Globus pallidus (tissue), 1 donor: ENCODE measurements at places on chromosomes 11 and 22.

- DNase-seq = no peak
Observed at GRCh38 chr22:22865311-22866072, 22.1 kb upstream of the IGLL5 start.

DNA sequence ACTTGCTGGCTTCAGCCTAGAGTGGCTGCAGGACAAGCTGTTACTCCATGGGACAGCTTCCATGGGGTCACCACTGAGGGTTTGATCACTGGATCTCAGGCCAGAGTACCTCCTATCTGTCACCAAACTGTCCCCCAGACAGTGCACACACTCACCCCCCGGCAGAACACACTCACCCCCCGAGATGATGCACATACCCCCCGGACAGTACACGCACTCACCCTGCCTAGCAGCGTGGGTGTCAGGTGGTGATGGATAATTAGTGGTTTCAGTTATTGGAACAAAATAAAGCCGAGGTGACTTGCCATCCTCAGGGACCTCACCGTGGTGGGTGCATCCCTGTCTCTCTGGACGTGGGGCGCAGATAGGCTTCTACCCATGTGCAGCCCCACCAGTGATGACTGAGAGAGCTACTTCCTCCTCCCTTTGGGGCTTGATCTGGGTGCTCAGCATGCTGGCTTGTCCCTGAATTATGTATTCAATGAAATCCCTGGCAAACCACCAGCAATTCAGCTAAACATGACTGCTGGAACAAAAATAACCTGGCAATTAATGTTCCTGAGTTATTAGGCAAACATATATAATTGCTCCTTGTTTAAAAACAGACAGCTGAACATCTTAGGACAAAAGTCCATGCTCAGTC, 18.9 kb downstream of the TANGO2 start:
- DNase-seq = no peak

DNA sequence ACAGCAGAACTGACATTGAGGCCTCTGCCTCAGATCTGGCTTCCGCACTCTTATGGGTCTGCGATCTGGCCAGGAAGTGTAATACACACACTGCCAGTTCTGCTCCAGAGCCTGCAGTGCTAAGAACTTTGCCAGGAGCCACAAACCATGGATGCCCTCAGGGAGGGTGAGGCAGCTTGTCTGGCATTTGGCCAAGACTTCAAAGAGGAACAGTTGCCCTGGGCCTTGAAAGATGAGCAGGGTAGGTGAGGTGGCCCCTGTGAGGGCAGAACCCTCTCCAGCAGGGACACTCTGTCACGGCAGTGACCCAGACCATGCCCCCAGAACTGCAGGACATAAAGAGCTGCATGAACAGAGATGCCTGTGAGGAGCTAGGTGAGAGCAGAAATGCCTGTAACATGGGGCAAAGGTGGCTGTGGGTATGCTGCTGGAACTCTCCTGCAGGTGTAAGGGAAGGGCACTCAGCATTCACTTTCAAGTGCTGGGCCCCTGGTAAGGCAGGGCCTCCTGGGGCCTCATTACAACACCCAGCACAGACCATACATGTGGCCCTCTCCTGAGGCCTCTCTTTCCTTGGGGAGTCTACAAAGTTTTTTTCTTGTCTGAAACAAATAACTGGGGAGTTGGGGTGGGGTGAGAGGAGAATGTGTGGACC, 47.3 kb downstream of the NEU3 start:
- no peak for DNase-seq

DNA sequence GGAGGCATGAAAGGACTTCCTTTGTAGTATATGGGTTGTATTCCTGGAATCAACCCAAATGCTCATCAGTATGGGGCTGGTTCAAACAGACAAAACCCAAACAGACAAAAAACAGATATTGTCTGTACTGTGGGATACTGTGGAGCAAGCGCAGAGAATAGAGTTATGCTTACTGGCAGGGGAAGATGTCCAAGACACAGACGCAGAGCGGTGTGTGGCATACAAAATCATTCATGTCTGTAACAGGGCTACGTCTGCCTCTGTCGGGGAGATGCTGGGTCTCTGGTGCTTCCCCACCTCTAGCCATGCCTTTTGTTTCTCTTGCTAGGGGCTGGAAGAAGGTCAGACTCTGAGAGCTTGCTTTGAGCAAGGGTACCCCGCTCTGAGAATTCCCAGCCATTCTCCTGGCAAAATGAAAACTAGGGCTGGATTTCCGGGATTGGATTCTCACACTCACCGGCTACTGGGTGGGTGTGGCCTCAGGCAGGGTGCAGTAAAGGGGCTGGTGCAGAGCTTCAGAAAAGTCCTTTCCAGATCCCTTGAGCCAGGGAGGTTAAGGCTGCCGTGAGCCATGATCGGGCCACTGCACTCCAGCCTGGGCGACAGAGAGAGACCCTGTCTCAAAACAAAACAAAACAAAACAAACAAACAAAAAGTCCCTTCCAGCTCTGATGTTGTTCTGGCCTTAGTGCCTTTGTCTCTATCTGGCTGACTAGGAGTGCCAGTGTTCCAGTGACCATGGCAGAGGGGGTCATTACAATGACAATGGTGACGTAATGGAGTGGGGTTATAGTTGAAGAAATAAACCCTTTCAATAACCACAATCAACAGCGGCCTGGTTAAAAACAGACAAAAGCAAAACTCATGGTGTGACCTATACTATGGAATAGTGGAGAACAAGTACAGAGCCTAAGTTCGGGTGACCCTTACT, 2.9 kb upstream of the ABCC8 start:
- DNase-seq = peak; percentile 31

GRCh38 chr11:117145393-117145761, 1.3 kb downstream of the PAFAH1B2 start:
- DNase-seq = no peak

- DNase-seq = no peak
Observed at GRCh38 chr11:122205036-122205435, 89.0 kb upstream of the BLID start.

GRCh38 chr22:16829985-16830384, 4.8 kb upstream of the XKR3 start:
- DNase-seq = no peak

GRCh38 chr11:125701858-125702621, 21.4 kb upstream of the ACRV1 start:
- DNase-seq = no peak

- DNase-seq = no peak
Observed at GRCh38 chr22:19177164-19178064, 1.1 kb downstream of the SLC25A1 start.

- no peak for DNase-seq
Observed at GRCh38 chr11:48366365-48366764, at the start of gene OR4C5. Gene OR4C5 (minus strand): TSS chr11:48366465. CDS start chr11:48366465, 0 bp downstream.

- DNase-seq = no peak
Observed at GRCh38 chr22:27574651-27575050, 226.9 kb downstream of the MN1 start.

DNA sequence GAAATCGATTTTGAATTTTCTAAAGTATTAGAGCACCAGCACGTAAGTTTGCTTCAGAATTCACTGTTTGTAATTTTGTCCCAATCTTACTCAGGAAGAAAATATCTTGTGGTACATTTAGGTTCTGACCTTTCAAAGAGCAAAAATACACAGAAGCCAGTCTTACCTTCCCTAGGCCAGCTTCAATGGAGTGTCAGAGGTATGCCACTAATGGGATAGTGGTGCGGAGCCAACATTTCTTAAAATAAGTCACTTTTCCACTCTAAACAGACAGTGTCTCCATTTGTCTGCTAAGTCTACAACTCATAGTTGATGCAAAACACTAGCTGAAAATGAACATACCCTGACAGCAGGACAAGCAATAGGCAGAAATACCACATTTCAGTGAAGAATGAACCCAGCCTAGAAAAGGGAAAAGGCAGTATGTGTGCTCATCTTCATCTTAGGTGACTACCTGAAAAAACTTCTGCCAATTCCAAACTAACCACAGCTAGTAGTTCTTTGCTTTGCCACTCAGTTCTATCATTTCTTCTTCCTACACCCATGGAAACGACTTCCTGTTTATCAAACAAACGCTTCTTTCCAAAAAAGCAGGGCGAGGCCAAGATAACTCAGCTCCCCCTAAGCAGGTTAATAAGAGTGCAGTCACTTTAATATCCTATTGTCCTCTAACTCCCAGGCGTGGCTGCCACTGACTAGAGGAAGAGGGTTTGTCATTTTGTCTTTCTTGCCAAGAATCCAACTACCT, 94.0 kb upstream of the APOA1 start:
- DNase-seq = no peak

- no peak for DNase-seq
Observed at GRCh38 chr22:17493419-17493981, 69.8 kb upstream of the SLC25A18 start.

DNA sequence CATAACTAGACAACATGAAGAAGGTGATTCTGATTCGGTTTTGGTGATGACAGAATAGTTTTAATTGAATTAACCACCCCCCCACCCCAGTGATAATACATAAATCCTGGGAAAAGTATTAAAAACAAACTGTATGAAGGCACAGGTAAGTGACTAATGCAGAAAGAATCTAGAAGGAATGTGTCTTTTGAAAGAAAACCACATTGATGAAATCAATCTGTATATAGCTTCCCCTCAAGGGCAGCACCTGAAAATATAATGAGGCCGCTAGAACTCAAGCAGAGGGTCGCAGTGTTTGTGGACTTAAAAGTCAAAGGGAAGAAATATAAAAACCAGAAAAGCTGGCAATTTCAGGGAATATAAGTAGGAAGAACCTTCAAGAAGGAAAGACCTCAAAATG, 580.5 kb upstream of the CHORDC1 start:
- DNase-seq = no peak

- no peak for DNase-seq
Observed at GRCh38 chr11:87255589-87255988, 217.9 kb downstream of the TMEM135 start.

GRCh38 chr11:10500757-10501684, 40.0 kb downstream of the RNF141 start:
- DNase-seq = no peak

GRCh38 chr11:13338427-13339069, 61.0 kb downstream of the BMAL1 start:
- no peak for DNase-seq

- DNase-seq = no peak
Observed at GRCh38 chr11:2198621-2199365, 27.2 kb upstream of the TH start.

DNA sequence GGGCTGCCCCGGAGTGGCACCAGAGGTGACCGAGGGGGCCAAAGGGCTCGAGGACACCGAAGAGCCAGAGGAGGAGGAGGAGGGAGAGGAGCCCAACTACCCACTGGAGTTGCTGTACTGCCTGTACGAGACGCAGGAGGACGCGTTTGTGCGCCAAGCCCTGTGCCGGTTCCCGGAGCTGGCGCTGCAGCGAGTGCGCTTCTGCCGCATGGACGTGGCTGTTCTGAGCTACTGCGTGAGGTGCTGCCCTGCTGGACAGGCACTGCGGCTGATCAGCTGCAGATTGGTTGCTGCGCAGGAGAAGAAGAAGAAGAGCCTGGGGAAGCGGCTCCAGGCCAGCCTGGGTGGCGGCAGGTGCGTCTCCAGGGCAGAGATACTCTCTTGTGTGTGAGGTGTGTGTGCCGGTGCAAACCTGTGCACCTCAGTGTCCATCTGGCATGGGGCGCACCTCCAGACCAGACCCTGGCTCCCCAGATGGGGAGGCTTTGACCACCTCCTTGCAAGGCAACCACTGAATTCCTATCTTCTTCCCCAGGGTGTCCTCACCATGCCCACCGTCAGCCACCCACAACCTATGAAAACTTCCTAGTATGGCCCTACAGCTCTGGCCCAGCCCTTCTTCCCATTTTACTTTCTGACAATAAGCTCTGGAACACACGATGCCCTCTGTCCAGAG, 3.4 kb downstream of the NLRP6 start:
- no peak for DNase-seq

DNA sequence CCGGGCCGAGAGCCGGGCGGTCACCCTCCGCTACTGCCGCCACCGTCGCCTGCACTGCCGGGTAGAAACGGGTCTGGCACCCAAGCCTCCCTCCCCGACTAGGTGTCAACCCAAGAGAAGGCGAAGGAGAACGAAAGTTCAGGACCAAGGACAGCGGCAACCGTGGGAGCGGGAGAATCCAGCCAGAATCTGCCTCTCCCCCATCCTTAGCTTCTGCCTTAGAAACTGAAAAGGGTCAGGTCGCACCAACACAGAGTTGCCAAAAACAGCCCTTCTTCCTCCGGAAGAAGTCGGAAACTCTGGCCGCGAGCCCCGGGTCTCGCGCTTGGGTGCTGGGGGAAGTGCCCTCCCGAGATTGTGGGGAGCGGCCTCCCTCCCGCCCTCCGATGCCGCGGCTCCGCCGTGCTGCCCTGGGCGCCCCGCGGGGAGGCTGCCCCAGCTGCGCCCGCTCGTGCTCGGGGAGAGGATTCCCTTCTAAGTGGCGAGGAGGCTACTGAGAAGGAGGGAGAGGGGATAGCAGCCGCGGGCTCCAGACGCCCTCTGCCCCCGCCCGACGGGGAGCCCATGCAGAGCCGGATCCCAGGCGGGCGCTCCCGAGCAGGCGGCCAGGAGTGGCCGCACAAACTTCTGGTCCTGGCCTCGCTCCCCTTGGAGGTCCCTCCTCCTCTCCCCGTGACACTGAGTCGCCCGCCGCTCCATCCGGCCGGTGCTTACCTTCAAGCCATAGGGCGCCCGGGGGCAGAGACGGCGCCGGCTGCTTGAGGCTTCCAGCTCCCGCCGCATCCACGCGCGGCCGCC, 637 bp downstream of the DRD2 start:
- DNase-seq = peak; percentile 72

DNA sequence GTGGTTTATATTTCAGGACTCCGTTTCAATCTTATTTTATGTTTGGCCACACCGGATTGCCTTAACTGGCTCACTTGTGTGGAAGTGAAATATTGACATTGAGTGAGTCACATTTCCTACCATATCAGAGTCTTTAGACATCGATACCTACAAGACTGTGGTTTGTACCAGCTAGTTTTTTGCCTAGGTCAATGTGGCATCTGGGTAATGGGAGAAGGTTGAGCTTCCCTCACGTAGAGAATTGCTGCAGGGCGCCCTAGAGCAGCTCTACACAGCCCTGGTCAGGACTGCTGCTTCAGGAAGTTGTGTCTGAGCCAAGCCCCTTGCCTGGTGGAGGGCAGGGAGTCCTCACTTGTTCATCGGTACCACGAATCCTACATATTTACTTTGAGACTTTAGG, 1.6 kb downstream of the GRAMD1B start:
- no peak for DNase-seq

- no peak for DNase-seq
Observed at GRCh38 chr11:86811637-86812321, 11.4 kb downstream of the PRSS23 start.

DNA sequence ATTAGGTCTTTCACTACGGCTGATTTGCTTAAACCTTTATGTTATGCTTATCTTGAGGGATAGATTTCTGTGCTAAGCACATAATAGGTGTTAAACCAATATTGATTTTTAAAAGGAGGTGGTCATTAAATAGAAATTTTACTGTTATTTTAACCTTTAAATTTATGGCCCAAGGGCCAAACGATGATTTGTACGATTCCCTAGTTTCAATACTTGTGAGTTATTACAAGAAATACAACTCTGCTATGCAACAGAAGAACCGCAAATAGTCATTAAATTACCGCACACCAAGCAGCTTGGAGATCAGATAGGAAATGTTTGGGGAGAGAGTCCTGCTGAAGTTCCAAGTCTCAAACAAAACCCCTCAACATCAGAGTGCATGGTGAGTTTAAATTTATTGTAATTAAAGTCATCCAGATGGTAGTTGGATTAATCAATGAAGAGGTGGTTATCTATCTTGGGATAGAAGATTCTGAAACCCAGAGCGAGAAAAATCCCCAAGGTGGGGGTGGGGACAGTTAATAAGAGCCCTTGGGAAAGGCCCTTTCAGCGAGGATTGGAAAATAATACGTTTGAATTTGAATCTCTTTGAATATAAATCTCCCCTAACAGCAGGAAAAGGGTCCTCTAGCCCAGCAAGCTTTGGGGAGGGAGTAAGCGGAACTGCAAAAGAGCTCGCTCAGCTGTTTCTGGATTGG, 805 bp upstream of the QSER1 start:
- no peak for DNase-seq

GRCh38 chr22:31235081-31235480, 23.0 kb downstream of the LIMK2 start:
- no peak for DNase-seq
